ENCODE measurements at places on chromosomes 11 and 22. TPM values are rescaled to one million over a fixed set of nuclear protein-coding genes. Genes with fewer than 3 reads are reported as not detected.

The MUC15 gene
- total RNA-seq = not detected

The SHANK2 gene
- total RNA-seq = 9.7 TPM

The CD3G gene
- not detected for total RNA-seq

The TRPM5 gene
- not detected for total RNA-seq

The PRR5 gene
- 7.7 TPM for total RNA-seq

The FJX1 gene
- 20.6 TPM for total RNA-seq

The OR56A1 gene
- 0.03 TPM for total RNA-seq

The CNGA4 gene
- 0.67 TPM for total RNA-seq

The BARX2 gene
- not detected for total RNA-seq

The FGF4 gene
- total RNA-seq = 15.9 TPM

The SOX6 gene
- total RNA-seq = 0.03 TPM
